ENCODE measurements at places on chromosomes 12 and 14.

GRCh38 chr12:131928080-131928710 is 881 bp upstream of the PUS1 start:
- no peaks in the 10 kb centered on the region for H3K27me3 ChIP-seq
- peaks cover 26% of the 10 kb centered on the region for H3K36me3 ChIP-seq
- peak overlapping the region; percentile 83 for H3K27ac ChIP-seq
- peak; percentile 47 for DNase-seq

DNA sequence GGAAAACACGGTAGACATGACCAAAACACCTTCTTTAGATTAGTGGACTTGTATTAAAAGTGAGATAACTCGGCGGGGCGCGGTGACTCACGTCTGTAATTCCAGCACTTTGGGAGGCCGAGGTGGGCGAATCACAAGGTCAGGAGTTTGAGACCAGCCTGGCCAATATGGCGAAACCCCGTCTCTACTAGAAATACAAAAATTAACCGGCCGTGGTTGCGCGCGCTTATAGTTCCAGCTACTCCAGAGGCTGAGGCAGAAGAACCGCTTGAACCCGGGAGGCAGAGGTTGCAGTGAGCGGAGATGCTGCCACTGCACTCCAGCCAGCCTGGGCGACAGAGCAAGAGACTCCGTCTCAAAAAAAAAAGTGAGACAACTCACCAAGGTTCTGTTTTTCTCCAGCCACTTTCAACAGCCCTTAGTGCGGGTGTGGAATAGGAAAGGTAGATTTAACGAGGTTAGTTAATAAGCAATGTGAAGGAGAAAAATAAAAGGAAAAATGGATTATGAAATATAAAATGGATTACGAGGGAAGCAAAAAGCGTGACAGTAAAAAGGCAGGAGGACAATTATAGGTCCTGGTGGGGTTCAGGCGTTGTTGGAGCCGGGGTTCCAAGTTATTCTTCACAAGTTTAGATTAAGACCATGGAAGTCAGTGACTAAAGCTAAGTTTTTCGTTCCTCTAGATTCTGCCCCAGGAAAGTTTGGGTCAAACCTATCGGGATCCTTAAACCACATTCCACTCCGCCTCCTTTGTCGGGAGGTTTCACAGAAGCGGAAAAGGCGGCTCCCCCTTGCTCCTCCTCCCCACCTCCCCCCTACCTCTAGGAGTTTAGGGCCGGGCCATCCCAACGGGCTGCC is 534 bp downstream of the PPP2R3C start:
- peak; percentile 28 for DNase-seq
- no peaks in the 10 kb centered on the region for H3K27me3 ChIP-seq
- peaks cover 61% of the 10 kb centered on the region for H3K4me1 ChIP-seq
- peaks cover 31% of the 10 kb centered on the region for H3K36me3 ChIP-seq

GRCh38 chr12:123344086-123344485 is 20.6 kb downstream of the SBNO1 start:
- H3K27ac ChIP-seq = no peak overlapping the region
- peaks cover 39% of the 10 kb centered on the region for H3K36me3 ChIP-seq
- no peaks in the 10 kb centered on the region for H3K27me3 ChIP-seq
- H3K4me1 ChIP-seq = peaks cover 2% of the 10 kb centered on the region
- H3K4me3 ChIP-seq = no peak overlapping the region

- H3K27ac ChIP-seq = no peak overlapping the region
- H3K4me3 ChIP-seq = no peak overlapping the region
- H3K36me3 ChIP-seq = no peaks in the 10 kb centered on the region
- DNase-seq = no peak
- no peaks in the 10 kb centered on the region for H3K27me3 ChIP-seq
- H3K4me1 ChIP-seq = no peaks in the 10 kb centered on the region
Observed at GRCh38 chr12:60174476-60174875, 578.6 kb downstream of the SLC16A7 start.

GRCh38 chr14:101333335-101334280 is 227.7 kb upstream of the DIO3 start:
- H3K4me1 ChIP-seq = no peaks in the 10 kb centered on the region
- no peak overlapping the region for H3K4me3 ChIP-seq
- DNase-seq = no peak
- H3K27ac ChIP-seq = no peak overlapping the region

GRCh38 chr12:106214571-106214970 is 33.2 kb downstream of the CKAP4 start:
- peaks cover 38% of the 10 kb centered on the region for H3K27me3 ChIP-seq
- no peak for DNase-seq
- no peaks in the 10 kb centered on the region for H3K4me1 ChIP-seq
- no peak overlapping the region for H3K4me3 ChIP-seq
- no peak overlapping the region for H3K27ac ChIP-seq

- H3K4me1 ChIP-seq = peaks cover 8% of the 10 kb centered on the region
- H3K27me3 ChIP-seq = no peaks in the 10 kb centered on the region
Observed at GRCh38 chr14:105324080-105324778, 9.7 kb downstream of the PACS2 start.

GRCh38 chr14:75711796-75712211 is 50.8 kb downstream of the TTLL5 start:
- H3K36me3 ChIP-seq = peaks cover 3% of the 10 kb centered on the region
- peak; percentile 3 for DNase-seq
- H3K27ac ChIP-seq = no peak overlapping the region
- H3K4me1 ChIP-seq = no peaks in the 10 kb centered on the region
- no peak overlapping the region for H3K4me3 ChIP-seq

- no peaks in the 10 kb centered on the region for H3K36me3 ChIP-seq
- no peaks in the 10 kb centered on the region for H3K27me3 ChIP-seq
- no peak for DNase-seq
Observed at GRCh38 chr12:33575346-33575745, 135.7 kb upstream of the SYT10 start.

DNA sequence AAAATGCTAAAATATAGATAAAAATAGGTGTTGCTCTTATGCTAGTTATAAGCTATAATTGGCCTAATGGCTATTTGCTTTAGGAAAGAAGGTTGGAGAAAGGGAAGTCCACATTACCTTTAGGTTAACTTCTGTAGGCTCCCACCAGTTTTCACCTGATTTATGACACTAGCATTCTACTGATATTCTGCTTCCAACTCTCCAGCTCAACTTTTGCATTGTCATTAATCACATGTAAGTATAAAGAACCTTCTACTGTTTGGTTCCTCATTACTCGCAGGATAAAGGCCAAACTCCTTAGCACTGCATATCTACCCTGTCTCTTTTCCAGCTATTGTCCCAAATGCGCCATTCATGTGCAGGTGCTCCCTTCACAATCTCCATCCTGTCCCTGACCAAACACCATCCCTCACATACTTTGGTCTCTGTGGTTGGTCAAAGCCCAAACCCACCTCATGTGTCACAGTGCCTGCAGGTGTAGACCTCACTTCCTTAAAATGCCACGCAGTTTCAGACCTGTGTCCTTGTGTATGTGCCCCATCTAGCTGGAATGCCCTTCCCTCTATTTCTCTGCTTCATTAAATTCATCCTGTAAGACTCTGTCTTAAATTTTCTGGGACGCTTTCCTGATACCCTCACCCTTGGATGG is 3.3 kb downstream of the DDHD1 start:
- no peak for DNase-seq
- H3K4me3 ChIP-seq = peak overlapping the region; percentile 100
- no peak overlapping the region for H3K27ac ChIP-seq
- peaks cover 46% of the 10 kb centered on the region for H3K36me3 ChIP-seq
- peaks cover 61% of the 10 kb centered on the region for H3K4me1 ChIP-seq

DNA sequence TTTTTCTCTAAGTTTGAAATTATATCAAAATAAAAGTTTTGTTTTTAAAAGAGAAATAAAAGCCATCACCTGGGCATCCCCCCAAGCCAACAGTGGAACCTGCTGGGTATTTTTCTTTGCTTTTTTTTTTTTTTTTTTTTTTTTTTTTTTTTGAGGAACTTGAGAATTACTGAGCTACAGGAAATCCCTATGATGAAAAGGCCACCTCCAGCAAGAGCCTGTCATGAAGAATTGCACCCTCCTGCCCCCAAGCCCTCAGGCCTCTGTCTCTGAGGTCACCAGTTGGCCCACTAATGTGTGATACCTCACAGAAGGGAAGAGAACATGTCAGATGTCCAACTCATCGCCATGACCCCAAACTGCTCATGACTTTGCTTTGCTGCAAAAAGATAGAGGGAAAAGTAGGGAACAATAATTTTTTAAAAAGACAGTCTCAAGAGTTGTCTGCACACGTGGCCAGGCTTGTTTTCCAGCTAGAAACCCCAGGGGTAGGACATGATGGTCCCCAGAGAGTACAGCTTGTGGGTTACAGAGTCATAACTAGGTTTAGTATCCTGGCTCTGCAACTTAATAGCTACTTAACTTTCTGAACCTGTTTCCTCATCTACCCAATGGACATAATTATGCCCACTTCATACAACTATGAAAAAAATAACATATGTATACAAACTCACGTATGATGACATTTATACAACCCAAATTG is 124.3 kb upstream of the EGLN3 start:
- no peak overlapping the region for H3K4me3 ChIP-seq
- H3K36me3 ChIP-seq = no peaks in the 10 kb centered on the region
- no peaks in the 10 kb centered on the region for H3K4me1 ChIP-seq
- H3K27me3 ChIP-seq = no peaks in the 10 kb centered on the region

GRCh38 chr12:52949413-52950331 is 754 bp downstream of the KRT18 start:
- no peaks in the 10 kb centered on the region for H3K4me1 ChIP-seq
- H3K36me3 ChIP-seq = no peaks in the 10 kb centered on the region
- no peak for DNase-seq
- H3K27me3 ChIP-seq = peaks cover 2% of the 10 kb centered on the region
- H3K27ac ChIP-seq = no peak overlapping the region

DNA sequence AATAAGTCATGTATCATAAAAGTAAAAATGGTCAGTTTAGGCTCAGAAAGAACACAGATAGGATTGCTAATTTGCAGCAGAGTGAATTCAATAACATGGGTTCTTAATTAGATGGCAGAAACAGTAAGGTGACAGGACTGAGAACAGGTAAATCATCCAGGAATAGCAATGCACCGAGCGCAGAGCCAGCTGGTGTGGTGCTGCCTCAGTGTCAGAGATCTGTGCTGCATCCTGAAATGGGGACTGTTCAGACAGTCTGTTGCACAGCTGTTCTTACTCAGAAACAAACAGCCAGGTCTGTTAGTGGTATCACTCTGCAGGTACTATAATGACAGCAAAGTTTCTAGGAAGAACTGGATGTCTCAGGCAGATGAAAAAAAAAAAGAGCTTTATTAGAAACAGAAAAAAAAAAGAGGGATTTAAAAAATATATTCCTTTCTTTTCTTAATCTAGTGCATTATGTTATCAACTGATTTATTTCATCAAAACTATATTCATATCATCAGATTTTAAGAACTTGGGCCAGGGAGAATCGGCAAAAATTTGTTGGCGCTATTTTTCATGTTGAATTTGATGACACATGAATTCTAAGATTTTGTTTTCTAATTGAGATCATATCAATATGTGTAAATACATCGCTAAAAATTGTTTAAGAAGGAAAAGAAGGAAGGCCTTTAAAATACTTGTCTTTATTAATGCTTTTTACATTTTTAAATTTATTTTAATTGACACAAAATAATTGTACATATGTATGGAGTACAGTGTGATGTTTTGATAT is 501.8 kb downstream of the PRKD1 start:
- no peaks in the 10 kb centered on the region for H3K36me3 ChIP-seq
- no peaks in the 10 kb centered on the region for H3K27me3 ChIP-seq
- no peaks in the 10 kb centered on the region for H3K4me1 ChIP-seq
- no peak for DNase-seq

DNA sequence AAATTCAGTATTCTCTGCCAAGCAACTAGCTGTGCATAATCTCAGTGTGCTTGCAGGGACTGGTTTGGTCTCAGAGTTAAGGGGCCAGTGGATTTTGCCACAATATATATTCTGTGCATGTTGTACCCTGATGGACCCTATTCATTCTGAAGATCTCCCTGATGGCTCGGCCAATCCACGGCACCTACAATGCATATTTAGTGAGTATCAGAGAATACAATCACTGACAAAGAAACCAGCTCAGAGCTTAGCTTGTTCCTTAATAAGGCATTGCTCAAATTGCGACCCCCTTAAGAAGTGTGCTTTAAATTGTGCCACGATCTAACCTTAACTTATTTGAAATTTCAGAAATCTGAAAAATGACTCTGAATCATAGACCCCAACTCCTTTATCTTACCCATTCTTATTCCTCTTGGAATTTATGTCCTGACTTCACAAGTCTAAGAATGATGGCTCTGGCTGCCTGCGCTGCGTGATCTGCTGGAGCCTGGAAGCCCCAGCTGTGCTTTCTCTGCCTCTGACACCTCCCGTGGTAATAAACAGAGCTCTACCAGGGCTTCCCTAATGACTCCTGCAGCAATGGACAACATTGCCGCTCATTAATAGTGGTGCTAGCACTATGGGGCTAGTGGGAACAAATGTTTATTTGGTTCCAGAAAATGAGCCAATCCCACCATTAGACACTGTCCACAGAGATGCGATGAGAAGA is 9.0 kb upstream of the DCAF4 start:
- no peak overlapping the region for H3K4me3 ChIP-seq
- no peaks in the 10 kb centered on the region for H3K36me3 ChIP-seq
- DNase-seq = no peak
- H3K27me3 ChIP-seq = peaks cover 11% of the 10 kb centered on the region
- H3K4me1 ChIP-seq = no peaks in the 10 kb centered on the region
- H3K27ac ChIP-seq = no peak overlapping the region

DNA sequence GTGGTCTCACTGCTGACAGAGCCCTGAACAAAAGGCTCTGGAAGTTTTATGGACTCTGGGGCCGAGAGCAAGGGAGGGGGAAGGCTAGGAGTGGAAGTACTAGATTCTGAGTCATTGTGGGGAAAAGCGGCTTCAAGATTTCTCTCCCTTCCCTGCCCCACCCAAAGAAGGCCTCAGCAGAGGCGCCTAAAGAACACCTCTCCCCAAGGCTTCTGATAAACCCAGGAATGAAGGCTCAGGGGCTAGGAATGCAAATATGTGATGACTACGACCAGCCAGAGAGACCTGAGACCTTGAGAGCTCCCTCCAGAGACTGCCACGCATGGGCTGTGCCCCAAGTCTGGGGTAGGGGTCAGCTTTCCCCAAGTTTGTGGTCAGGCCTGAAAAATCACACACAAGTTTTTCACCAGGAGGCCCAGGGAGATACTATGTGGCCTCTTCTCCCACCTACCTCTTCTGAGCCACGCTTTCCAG is 130.7 kb upstream of the HIF1A start:
- H3K4me3 ChIP-seq = no peak overlapping the region
- DNase-seq = no peak
- H3K4me1 ChIP-seq = peaks cover 74% of the 10 kb centered on the region
- H3K27me3 ChIP-seq = no peaks in the 10 kb centered on the region
- peak overlapping the region; percentile 1 for H3K27ac ChIP-seq

- no peaks in the 10 kb centered on the region for H3K36me3 ChIP-seq
- H3K27ac ChIP-seq = peak overlapping the region; percentile 75
- no peaks in the 10 kb centered on the region for H3K27me3 ChIP-seq
- peak overlapping the region; percentile 34 for H3K4me3 ChIP-seq
- DNase-seq = no peak
Observed at GRCh38 chr14:65926935-65927700, 514.6 kb downstream of the FUT8 start.

DNA sequence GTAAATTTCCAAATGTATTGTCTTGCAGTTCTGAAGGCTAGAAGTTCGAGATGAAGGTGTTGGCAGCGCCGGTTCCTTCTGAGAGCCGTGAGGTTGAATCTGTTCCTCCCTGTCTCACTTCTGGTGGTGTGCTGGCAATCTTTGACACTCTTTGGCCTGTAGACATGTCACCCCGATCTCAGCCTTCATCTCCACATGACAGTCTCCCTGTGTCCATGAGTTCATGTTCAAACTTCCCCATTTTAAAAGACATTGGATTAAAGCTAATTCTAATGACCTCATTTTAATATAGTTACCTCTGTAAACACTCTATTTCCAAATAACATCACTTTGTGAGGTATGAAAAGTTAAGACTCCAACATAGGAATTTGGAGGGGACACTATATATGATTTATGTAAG is 4.1 kb upstream of the RBM19 start:
- H3K27me3 ChIP-seq = peaks cover 20% of the 10 kb centered on the region
- no peak for DNase-seq
- H3K27ac ChIP-seq = no peak overlapping the region
- peaks cover 3% of the 10 kb centered on the region for H3K36me3 ChIP-seq
